ENCODE measurements at places on chromosomes 6 and 20.

GRCh38 chr6:93343476-93343875, 75.9 kb downstream of the EPHA7 start:
- no peak for DNase-seq

- no peak for DNase-seq
Measured at GRCh38 chr6:79648328-79648727, 17.2 kb downstream of the SH3BGRL2 start.

- no peak for DNase-seq
Measured at GRCh38 chr6:26088344-26088743, 1.1 kb downstream of the HFE start.

GRCh38 chr20:56808732-56809131, 179.6 kb downstream of the TFAP2C start:
- DNase-seq = no peak

DNA sequence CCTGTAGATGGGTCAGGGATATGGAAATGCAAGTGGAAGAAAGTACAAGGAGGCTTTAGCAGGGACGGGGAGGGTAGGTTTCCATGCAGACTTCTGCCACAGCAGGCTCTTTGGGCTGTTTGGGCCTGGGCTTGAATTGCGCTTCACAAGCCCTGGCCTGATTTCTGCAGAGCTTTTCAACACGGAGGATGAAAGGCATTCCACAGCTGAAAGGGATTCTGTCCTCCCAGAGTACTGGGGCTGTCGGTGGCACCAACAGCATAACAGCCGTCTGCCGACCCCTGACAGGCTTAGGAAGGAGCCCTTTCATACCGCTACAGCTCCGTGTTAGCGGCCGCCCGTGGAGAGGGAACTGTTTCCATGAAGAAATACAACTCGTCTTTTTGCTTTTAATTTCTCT, 22.9 kb upstream of the TBC1D7 start:
- DNase-seq = no peak

- no peak for DNase-seq
Measured at GRCh38 chr20:5735845-5736510, 14.2 kb upstream of the SHLD1 start.

- DNase-seq = no peak
Measured at GRCh38 chr20:56461576-56461975, 6.9 kb upstream of the RTF2 start.

- DNase-seq = no peak
Measured at GRCh38 chr20:45080867-45081624, 19.9 kb downstream of the KCNS1 start.

- no peak for DNase-seq
Measured at GRCh38 chr6:137610702-137611101, 116.5 kb upstream of the OLIG3 start.

GRCh38 chr20:1537731-1538058, 19.8 kb downstream of the SIRPD start:
- DNase-seq = no peak

DNA sequence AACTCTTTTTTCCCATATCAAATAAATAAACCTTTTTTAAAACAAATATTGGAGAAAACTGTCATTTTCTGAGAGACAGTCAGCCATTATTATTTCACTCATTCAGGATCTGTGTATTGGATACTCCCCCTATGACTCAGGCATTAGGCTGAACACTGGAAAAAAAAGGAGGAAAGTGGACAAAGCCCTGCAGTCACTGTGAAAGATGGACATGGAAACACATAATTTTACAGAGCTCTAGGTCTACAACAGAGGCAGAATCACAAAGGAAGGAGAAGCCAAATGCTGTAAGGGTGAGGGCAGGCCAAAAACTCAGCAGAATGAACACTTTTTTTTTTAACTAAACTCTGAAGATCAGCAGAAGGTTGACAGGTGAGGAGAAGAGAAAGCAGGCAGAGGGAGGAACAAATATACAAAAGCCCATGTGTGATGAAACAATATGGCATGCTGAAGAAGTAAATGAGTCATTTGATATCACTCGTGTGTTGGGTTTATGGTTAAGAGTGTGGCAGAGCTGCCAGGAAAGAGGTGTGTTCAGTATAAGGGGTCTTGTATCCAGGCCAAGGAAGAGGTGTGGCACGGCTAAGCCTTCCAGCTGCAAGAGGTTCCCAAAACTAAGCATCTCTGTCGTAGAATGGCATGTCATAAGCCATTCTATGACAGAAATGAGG, 39.1 kb downstream of the EPB41L2 start:
- DNase-seq = no peak
